ENCODE measurements at places on chromosomes 12 and 14. TPM values are rescaled to one million over a fixed set of nuclear protein-coding genes. Genes with fewer than 3 reads are reported as not detected.

Gene MLEC
- total RNA-seq, result 94.4 TPM

Gene ADCY6
- total RNA-seq, result not detected

GRCh38 chr14:67166450-67166853 lies 22.8 kb upstream of the GARIN2 start:
- peak; percentile 61 for DNase-seq

Gene THTPA
- total RNA-seq, result 8.1 TPM

DNA sequence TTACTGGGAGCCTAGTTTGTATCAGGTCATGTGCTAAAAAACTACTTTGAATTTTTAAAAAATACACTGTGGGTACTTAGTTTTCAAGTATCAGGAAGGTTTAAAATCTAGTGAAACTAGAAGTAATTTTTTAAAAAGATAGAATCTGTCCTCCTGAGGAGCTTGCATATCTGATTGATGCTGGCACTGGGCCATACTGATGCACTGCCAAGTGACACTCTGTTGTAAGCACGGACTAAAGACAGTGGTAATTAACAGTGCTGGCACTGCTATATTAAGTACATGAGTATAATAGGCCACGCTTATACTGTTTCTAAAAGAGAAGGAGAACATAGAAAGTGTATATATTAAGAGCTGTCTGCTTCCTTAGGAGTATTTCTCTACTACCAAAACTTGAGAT lies 10.0 kb upstream of the TBC1D30 start:
- no peak for DNase-seq

DNA sequence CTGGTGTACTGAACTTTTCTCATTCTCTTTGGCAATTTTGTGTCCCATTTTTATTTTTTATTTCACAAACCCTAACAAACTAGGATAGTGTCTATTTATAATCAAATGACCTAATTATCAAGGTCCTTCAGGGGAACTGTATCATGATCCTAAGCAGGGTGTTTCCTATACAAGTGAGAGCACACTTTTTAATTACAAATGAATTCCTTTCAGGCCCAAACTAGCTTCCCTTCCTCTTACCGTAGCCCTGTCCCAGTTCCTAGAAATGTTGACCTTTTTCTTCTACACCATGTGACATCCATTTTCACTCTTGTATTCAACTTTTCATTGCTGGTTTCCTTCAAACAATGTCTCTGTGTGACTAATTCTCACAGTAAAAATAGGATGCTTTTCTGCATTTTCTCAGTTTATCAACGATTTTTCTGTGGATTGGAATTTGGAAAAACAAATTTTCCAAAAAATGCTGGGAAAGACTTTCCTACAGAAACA lies 411.4 kb downstream of the CCDC91 start:
- no peak for DNase-seq

GRCh38 chr12:9096563-9097176 lies 19.0 kb downstream of the A2M start:
- no peak for DNase-seq

DNA sequence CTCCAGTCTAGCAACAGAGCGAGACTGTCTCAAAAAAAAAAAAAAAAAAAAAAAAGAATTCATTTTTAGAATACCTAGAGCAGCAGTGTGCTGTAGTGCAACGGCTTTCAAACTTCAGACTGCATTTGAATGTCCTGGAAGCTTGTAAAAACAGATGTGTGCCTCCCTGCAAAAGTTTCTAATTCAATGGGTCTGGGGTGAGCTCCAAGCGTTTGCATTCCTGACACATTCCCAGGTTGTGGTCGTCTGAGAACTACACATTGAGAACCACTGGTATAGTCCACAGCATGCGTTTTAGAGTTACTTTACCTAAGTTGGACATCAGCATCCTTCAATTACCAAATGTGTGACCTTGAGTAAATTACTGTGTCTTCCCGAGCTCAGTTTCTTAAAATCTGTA lies 816.8 kb downstream of the NRXN3 start:
- DNase-seq, result no peak

- DNase-seq, result no peak
Observed at GRCh38 chr14:71588028-71588427, 344.2 kb upstream of the RGS6 start.

GRCh38 chr12:109464642-109465351 lies 12.3 kb downstream of the KCTD10 start:
- DNase-seq, result no peak

GRCh38 chr12:56021889-56022497 lies 1.1 kb downstream of the IKZF4 start:
- DNase-seq, result no peak

Gene AMDHD1
- 1.4 TPM for total RNA-seq

GRCh38 chr12:89278169-89278568 lies 74.1 kb downstream of the DUSP6 start:
- DNase-seq, result no peak

Gene KRT6B
- total RNA-seq, result not detected

- no peak for DNase-seq
Observed at GRCh38 chr14:85195872-85196477, 334.0 kb upstream of the FLRT2 start.

Measured in activated CD4-positive, alpha-beta T cell treated with anti-CD3 and anti-CD28 coated beads, Interleukin-2, amount 10 ng/mL, durations not matched to agents 7 days and 5 days (primary cell).